ENCODE measurements at places on chromosomes 4 and X.

DNA sequence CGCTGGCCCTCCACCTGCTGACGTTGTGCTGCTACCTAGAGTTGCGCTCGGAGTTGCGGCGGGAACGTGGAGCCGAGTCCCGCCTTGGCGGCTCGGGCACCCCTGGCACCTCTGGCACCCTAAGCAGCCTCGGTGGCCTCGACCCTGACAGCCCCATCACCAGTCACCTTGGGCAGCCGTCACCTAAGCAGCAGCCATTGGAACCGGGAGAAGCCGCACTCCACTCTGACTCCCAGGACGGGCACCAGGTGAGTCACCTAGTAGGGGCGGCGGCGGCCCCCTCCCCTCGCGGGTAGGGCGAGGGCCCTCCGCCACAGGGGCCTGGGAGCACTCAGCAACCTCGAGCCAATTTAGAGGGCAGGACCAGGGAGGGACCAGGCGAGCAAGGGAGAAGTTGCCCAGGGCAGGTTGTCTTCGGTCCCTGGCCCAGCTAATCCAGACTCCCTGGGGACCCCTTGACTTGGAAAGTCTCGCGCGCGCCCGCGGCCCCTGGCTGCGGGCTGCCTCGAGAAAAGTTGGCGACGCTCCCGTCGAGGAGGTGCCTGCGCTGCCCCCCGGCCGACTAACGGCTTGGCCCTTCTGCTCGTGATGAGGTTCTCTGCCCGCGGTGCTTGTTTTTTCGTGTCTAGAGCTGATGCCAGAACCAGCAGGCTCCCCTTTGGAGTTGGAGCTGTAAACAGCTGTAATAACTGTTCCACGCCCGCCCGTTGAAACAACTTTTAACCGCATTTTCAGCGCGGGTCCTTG lies 717 bp downstream of the EDA start:
- ATAC-seq: peak; percentile 34

GRCh38 chrX:101117701-101118100 lies 19.7 kb downstream of the CENPI start:
- ATAC-seq: no peak

GRCh38 chr4:125461676-125462363 lies 147.1 kb downstream of the FAT4 start:
- no peak for ATAC-seq

- no peak for ATAC-seq
Measured at GRCh38 chr4:65798498-65799127, 128.3 kb upstream of the EPHA5 start.

DNA sequence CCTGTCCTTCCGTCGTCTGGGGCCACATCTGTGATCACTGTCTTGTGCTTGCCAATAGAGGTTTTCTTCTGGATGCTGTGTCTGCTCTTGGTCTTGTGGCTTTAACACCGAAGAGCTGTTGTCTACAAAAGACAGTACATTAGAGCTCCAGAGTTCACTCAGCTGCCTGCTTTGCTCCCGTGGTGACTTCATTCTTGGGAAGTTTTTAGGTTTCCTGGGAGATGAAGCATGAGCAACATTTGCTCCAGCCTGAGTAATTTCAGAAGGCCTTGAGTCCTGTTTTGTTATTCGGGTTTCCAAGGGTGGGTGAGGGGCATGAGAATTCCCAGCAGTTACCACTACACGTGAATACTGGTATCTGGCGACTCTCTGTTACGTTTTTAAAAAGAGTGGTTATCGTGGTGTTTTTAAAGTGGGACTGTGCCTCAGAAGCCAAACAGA lies 189.2 kb downstream of the SHROOM3 start:
- no peak for ATAC-seq

DNA sequence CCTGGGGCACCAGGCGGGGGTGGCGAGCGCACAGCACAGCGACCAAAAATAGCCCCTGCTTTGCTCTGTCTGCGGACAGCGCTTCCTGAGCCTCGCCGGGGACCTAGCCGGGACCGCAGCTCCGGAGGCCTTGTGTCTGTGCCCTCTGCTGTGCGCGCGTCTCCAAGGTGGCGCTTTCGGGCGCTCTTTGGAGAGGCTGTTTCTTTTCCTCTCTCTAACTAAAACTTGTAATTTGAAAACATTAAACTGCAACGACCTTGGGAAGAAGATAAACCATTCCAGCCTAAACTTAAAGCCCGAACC lies 3.4 kb downstream of the ARX start:
- ATAC-seq: no peak

Data from stimulated activated memory B cell treated with anti-CD40 and anti-IgM and Interleukin-4, amounts not matched to agents 10 μg/mL and 1 μg/mL and 100 μg/mL, for 72 hours (primary cell).